Renal cortex interstitium (tissue), 15 donors: ENCODE measurements at places on chromosomes 4 and X. TPM values are rescaled to one million over a fixed set of nuclear protein-coding genes. Genes with fewer than 3 reads are reported as not detected.

SLC9B1 gene
- polyA plus RNA-seq: 3.4 TPM

DNA sequence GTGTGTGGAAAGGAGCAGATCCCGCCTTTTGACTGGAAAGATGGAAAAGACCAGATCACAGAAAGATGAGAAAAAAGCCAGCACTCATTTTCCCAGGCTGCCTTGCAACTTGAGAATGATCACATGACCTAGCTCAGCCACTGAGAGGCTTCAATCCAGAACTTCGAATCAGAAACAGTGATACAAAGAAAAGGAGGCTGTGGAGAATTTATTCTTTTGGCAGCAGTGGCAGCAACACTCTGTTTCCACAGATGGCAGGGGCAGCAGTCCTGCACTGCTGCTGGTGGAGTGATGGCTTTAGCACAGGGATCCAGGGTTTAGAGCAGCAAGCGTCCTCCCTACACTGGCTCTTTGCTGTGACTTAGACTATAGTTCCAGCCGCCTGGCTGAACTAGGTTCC lies 77.8 kb upstream of the SH3RF1 start:
- DNase-seq: no peak

- DNase-seq: no peak
Measured at GRCh38 chr4:37982736-37983135, 22.5 kb downstream of the PTTG2 start.

GRCh38 chr4:184163813-184164212 lies 53.9 kb downstream of the ENPP6 start:
- DNase-seq: peak; percentile 44

UGT8 gene
- polyA plus RNA-seq: 77.1 TPM

GRCh38 chr4:125266901-125267604 lies 47.7 kb upstream of the FAT4 start:
- no peak for DNase-seq

GRCh38 chrX:121109986-121110385 lies 62.6 kb downstream of the GLUD2 start:
- DNase-seq: no peak

GRCh38 chr4:145709843-145710242 lies 29.9 kb downstream of the C4orf51 start:
- DNase-seq: no peak

DNA sequence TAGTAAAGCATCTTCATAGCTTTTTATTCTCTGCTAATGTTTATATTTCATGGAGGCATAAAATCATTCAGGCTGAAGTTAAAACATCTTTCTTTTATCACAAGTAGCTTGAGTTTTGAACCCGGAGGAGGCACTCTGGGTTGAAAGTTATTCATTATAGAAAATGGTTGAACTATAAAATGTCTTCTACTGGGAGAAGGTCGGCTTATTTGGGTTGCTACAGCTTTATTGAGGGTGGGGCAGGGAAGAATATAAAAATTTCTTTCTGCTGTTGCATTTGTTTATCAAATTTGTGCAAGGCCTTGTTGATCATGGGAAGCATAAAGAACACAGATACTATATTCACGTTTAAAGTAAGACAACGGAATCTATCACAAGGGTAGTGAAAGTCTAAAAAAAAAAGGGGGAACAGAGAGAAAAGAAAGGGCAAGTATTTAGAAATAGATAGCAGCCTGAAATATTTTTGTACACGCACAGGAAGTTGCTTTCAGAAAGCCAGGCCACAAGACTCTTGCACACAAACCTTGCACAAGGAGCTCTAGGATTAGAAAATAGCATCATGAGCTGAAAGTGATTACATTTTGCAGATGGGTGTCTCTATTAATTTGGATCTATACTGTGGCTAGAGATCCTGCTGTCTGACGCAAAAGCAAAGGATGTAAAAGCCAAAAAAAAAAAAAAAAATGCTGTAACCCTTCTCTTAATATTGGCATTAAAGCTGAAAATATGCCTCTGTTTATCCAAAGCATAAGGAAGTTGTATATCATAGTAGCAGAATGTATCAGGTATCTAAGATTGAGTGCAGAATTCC lies 37.2 kb upstream of the FAM9C start:
- no peak for DNase-seq

CXCL8 gene
- 4.3 TPM for polyA plus RNA-seq

DNA sequence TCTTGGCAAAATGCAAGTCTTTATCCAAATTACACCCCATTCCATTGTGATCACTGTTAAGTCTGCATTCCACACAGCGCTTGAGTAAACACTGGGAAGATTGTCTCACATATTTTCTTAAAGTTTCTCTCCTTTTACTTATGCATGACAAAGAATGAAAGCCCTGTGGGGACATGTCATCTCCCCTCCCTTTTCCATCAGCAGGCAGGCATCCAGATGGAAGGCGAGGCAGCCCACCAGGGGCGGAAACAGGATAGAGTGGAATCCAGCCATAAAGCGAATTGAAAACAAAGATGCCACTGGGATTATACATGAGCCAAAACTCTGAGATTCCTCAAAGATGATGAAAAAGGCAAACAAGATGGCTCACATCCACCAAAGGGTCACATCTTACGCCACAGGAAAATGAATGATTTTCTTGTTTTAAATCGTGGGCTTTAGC lies 78.2 kb downstream of the AFAP1 start:
- DNase-seq: no peak

GRCh38 chr4:15413010-15413622 lies 14.7 kb upstream of the C1QTNF7 start:
- DNase-seq: no peak

DNA sequence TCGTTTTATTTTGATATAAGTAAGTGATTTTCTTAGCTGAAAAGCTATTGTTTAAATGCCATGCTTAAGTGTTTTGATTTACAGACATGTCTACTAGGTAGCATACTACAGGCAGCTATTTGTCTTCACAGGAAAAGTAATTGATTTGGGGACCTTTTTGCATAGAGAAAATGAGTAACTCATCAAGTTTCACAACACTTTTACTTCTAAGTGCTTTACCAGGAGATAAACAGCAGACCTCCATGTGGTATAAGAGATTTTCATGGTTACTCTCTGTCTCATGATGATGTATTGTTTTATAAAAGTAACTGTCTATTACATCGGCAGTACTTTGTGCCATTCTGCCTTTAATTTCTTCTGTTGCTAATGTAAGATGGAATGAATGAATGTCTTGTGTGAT lies 28.7 kb downstream of the RBPJ start:
- no peak for DNase-seq

- no peak for DNase-seq
Measured at GRCh38 chr4:4619821-4620220, 78.0 kb upstream of the STX18 start.

DNA sequence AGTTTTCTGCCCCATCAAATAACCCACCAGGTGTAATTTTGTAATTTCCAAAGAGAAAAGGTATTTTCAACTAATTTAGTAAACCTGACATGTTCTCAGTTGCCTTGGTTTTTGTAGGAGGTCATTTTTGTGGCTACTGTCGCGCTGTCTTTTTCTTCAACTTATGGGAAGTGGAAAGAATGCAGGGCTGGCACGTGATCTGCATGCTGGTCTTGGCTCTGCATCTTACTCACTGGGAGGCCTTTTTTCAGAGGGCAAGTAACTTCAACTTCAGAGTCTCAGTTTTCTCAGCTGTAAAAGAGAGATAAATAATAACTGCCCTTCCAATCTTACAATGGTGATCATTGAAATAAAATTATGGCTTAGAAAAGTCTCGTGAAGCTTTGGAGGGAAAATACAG lies 109.9 kb upstream of the SMIM10 start:
- no peak for DNase-seq

GRCh38 chrX:152991123-152991522 lies 2.8 kb downstream of the PNMA5 start:
- no peak for DNase-seq

GRCh38 chr4:82358847-82359246 lies 14.9 kb downstream of the HNRNPD start:
- DNase-seq: no peak

DNA sequence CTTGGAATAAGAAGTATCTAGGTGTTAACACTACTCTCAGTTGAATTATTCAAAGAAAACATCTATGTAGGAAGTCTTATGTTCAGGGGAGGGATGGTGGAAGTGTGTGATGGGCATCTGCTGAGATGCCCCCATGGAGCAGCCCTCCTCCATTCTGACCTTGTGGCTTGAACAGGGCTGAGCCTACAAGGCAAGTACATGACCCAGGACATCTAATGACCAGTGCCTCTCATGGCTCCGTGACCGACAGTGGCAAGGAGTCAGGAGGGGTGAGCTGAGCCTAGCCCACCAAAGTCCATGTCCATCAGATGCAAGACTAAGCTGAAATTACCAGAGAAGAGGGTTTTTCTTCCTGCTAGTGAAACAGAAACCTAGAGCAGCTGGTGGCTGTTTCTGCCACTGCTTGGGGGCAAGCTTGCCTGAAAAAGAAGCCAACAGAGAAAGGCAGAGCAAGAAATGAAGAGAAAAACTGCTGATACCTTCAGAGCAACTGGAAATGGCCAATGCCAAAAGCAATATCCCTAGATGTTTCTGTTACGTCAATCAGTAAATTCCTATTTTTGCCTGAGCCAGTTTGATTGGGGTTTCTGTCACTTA lies 113.5 kb downstream of the TSPAN5 start:
- DNase-seq: no peak

GRCh38 chr4:184731056-184731455 lies 2.8 kb downstream of the CENPU start:
- DNase-seq: no peak

FATE1 gene
- not detected for polyA plus RNA-seq
